ENCODE measurements at places on chromosomes 2 and 18.
A peak's percentile ranks its signal among the peaks of the same experiment; 100 is the strongest.

DNA sequence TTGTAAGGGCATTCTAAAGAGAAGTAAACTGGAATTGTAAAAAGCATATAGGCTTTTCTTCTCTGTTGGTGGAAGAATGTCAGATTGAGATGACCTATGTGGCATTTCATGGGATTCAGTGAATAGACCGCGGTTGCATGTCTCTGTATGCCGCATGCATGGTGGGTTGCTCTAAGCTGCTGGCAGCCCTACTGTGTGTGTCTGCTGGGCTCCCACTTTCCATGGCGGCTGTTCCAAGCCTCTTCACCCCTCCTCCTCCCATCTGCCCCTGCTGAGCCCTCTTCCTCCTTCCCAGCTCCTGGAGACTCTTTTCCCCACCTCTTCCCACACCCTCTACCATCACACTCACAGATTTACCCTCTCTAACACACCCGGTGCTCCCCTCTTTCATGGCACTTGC is 12.6 kb downstream of the ATP6V1C2 start:
- no peak for DNase-seq

DNA sequence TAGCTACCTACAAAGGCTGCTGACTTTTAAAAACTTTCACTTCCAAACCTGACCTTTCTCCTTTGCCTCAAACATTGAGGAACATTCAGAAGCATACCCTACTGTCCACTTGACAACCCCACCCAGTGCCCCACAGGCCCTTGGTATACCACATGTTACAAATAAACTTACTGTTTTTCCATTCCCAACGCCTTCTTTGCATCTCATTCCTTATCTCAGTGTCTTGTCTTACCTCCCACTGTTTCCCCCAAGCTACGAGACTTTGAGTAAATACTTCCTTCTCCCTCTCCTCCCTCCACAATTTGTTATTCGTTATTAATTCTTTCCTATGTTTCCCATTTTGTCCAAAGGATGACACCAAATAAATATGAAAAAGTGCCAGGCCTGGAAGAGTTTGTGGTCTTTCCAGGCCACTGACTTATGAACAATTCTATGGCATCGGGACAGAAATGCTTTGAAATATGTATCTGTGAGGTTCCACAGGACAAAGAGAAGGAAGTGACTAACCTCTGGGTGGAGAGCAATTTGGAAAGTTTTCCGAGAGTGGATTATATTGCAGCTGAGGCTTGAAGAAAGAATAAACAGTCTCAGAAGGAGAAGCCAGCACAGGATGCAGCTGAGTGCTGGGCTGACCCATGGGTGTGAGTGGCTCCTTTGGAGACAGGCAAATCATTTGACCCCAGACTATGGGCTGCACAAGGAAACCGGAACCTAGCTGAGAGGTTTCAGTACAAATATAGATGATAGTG is 409.0 kb downstream of the LPIN1 start:
- DNase-seq: peak; percentile 56

- DNase-seq: no peak
These were observed 32.9 kb downstream of the LOXHD1 start for GRCh38 chr18:46624127-46624526.

GRCh38 chr2:69948963-69949645 is 12.3 kb downstream of the ASPRV1 start:
- no peak for DNase-seq

DNA sequence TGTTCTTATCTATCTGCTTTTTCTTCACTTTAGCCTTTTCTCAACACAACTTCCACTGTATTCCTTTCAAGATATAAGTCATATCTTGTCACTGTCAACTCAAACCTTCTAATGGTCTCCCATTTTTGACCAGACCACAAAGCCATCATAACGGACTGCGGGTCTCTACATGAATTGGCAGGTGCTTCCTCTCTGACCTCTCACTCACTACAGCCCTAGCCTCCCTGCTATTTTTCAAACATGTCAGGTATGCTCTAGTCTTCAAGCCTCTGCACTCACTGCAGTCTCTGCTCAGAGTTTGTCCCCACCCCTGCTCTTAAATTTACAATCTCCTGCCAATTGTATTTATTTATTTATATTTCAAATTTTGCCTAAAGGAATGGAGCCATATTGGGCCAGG is 858.1 kb downstream of the TRIB2 start:
- DNase-seq: no peak

Data from H54 (cell line).